ENCODE measurements at places on chromosomes 11 and 22.
A peak's percentile ranks its signal among the peaks of the same experiment; 100 is the strongest.

- DNase-seq = no peak
These were observed 361 bp downstream of the CTSD start for GRCh38 chr11:1763336-1763795.

GRCh38 chr11:17525570-17525969, 18.6 kb downstream of the USH1C start:
- DNase-seq = no peak

GRCh38 chr22:42932197-42932519, 75.1 kb upstream of the ARFGAP3 start:
- DNase-seq = no peak

DNA sequence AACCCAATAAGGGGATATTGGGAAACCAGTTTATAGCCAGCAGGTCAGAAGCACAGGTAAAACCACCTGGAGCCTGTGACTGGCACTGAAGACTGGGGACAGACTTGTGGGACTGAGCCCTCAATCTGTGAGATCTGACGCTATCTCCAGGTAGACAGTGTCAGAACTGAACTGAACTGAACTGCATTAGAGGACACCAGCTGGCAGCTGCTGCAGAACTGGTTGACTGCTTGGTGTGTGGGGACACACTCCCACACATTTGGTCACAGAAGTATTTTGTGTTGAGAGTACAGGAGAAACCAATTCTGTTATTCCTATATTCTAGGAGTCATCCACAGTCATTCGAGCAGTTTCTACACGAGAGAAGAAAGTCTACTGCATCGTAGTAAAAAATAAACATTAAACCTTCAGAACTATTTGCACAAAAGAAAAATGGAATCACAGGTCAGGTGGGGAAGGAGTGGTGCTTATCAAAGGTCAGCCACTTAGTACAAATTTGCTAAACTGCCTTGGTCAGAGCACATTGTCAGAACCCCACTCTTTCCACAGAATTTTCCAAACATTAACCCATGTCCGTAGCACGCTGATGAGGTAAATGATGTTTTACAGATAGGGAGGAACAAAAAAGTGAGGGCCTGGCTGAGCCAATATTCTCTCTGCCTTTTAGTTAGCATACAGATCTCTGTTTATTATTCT, 77.2 kb downstream of the SIK3 start:
- DNase-seq = no peak

GRCh38 chr11:71286701-71287643, 34.6 kb upstream of the SHANK2 start:
- DNase-seq = peak; percentile 99

GRCh38 chr22:24391836-24392217, 35.6 kb upstream of the ADORA2A start:
- DNase-seq = peak; percentile 70

DNA sequence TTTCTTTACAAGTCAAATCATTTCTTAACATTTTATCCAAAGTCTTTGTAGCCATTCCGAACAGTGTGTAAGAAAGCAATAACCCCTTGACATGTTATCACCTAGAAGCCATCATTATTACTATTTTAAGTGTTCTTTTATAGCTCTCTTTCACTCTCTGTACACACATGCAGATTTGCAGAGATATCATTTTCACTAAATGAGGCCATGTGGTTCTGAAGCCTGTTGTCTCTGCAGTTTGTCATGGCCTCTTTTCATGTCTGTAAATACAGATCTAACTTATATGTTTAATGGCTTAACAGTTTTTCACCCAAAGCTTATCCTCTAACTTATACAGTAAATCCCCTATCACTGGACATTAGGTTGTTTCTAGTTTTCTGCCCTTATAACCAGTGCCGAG, 166.8 kb downstream of the MYO18B start:
- DNase-seq = no peak

DNA sequence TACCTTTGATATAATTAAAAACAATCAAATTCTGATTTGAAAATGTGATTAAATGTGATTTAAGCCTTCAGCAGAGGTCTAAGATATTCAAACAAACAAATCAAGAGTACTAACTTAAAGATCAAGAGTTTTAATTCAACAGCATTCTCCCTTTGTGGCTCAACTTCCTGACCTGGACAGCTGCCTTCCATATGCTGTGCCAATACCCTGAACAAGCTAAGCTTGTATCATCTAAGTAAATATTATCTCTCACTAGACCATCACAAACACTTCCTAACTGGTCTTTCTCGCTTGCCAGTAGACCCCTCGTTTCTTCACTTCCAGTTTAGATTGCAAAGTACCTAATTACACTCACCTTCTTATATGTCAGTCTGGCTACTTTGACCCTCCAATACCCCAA, 35.9 kb upstream of the P4HA3 start:
- no peak for DNase-seq

DNA sequence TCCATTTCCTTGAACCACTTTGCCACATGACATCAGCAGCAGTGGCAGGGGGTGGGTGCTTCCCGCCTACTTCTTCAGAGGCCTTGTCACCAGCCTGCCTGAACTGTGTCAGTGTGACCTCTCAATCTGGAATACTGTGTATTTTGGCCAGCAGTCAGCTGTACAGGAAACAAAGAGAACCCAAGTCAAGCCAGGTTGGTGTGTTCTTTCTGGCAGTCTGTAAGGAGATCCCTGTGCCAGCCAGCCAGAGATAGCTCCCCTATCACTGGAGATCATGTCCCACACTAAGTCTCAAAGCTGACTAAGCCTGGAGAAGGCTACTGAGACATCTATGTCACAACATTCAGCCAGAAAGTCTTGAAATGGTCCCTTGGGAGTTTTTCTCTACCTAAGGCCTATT, 142.1 kb downstream of the TRPC6 start:
- no peak for DNase-seq

GRCh38 chr11:45180179-45180847, 33.9 kb downstream of the PRDM11 start:
- DNase-seq = no peak

GRCh38 chr11:15128621-15129020, 13.9 kb downstream of the INSC start:
- no peak for DNase-seq

DNA sequence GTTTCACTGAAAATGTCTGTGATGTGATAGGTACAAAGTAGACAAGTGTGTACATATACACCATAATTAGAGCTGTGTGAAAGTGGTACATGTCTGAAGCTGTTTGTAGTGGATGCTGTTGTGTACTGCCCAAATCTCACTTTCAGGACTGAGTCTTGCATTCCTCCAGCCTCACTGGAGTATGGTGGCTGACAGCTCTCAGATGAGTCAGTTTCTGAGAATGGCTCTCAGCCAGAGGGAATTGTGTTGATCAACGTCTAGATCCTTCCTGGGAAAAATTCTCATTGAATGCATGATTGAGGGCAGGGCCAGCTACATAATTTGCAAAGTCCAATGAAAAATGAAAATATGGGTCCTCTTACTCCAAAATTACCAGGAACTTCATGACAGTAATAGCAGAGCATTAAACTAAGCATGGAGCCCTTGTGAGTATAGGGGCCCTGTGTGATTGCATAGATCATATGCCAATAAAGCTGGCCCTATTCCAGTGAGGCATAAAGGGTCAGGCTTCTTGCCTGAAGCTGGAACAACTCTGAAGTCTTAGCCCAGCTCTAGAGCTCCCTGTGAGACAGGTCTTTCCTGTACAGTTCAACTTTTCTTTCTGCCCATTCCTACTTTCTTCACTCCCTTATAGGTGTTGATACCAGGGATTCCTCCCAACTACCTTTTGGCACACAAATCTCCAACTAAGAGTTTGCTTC, 10.8 kb upstream of the CYP2R1 start:
- DNase-seq = no peak

GRCh38 chr11:9060700-9061111, 30.7 kb downstream of the SCUBE2 start:
- DNase-seq = no peak

- peak; percentile 80 for DNase-seq
These were observed 33.5 kb downstream of the GDPD4 start for GRCh38 chr11:77267962-77268361.

GRCh38 chr11:34459507-34460162, 20.9 kb downstream of the CAT start:
- no peak for DNase-seq

- DNase-seq = peak; percentile 54
These were observed 74.0 kb downstream of the ADAMTS15 start for GRCh38 chr11:130522284-130522961.

DNA sequence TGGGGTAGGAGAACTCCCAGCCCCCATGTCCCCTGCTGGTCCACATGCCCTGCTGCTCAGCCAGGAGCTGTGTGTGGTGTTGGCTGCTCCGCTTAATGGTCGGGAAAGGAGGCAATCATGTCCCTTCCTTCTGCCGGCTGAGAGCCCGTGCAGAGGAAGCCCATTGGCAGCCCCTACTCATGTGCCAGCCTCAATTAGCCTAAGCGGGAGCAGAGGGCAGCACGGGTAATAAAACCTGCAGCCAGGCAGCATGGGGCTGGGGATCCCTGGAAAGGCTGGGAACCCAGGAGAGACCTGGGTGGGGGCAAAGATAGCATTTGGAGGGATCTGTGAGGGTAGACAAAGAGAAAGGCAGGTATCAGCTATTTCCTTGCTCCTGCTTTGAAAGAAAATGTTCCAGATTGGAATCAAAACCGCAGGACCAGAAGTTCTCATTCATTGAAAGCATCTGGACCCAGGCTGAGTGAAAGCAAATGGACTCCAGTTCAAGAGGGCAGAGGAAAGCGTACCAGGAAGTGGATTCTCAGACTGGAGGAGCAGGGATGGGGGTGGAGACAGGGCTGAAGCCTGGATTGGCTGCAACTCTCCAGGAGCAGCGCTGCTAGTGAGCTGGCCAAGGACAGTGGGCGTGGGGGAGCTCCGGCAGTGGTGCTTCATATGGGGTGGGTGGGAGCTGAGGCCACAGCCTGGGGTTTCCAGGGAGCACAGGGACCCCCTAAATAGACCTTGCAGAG, 103.4 kb upstream of the NECTIN1 start:
- DNase-seq = no peak

DNA sequence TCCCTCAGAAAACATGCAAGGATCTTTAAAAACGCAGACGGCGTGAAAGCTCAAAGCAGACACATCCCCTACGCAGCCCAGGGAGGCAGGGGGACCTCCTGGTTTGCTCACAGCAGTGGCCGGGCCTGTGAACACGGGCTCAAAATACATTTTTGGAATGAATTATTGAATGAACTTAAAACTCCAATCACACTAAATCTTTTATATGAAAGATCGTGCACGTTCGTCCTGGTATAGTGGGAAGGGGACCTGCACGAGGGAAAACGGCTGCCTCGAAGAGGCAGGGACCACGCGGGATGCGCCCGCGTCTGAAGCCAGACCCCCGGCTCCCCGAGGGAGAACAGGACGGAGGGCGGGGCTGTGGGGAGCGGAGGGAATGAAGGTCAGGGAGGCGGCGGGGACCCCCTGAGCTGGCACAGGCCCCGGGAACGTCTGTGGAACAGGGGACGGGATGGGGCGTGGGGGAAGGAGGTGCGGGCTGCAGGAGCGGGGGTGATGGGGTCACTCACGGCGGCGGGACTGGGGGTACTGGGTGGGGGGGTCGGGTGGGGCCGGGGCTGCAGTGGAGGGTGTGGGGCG, 1.3 kb upstream of the PANX2 start:
- DNase-seq = no peak

GRCh38 chr11:12556155-12556554, 118.1 kb upstream of the TEAD1 start:
- no peak for DNase-seq

DNA sequence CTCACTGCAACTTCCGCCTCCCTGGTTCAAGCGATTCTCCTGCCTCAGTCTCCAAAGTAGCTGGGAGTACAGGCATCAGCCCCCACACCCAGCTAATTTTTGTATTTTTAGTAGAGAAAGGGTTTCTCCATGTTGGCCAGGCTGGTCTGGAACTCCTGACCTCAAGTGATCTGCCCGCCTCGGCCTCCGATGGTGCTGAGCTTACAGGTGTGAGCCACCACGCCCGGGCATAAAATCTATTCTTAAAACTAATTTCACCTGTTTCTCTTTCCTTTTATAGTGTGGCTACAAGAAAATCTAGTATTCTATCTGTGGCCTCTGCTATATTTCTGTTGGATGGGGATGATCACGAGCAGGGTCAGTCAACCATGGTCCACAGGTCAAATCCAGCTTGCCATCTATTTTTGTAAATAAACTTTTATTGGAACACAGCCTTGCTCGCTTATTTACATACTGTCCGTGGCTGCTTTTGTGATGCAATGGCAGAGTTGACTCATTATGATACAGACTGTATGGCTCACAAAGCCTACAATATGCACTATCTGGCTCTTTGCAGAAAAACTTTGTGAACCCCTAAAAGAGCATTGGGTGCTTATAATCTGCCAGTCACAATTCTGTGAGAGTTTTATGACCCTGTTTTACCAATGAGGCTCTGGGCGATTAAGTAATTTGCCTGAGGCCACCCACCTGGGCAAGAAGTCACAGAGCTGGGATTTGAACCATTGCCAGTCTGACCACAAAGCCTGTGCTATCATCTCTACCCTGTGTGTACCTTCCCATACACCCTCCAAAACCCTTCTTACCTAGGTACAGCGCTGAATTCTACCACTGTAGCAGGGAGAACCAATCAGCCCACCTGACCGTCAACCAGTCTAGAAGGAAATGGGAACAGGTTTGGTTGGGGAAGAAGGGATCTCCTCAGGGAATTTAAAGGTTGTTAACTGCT, 28.3 kb downstream of the SLC1A2 start:
- peak; percentile 70 for DNase-seq

DNA sequence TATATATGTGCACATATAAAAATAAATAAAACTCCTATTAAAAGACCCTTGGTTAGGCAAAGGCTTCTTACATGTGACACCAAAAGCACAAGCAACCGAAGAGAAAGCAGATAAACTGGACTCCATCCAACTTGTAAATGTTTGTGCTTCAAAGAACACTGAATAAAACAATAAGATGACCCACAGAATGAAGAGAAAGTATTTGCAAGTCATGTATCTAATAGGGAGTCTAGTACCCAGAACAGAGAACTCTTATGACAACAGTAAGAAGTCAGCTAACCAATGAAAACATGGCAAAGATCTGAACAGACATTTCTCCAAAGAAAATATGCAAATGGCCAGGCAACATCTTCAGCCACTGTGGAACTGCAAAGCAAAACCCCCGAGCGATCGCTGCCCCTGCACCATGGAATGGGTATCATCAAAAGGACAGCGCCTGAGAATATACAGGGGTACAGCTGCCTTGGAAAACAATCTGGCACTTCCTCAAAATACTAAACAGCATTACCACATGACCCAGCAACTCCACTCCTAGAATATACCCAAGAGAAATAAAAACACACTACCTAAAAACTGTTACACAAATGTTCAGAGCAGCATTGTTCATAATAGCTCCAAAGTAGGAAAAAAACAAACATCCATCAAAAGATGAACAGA, 17.2 kb downstream of the BRD1 start:
- no peak for DNase-seq

GRCh38 chr11:121067962-121068647, 32.9 kb upstream of the TECTA start:
- DNase-seq = no peak

GRCh38 chr22:42078469-42079318, 806 bp upstream of the SMDT1 start:
- no peak for DNase-seq

- no peak for DNase-seq
These were observed 3.9 kb downstream of the CAPRIN1 start for GRCh38 chr11:34055218-34056000.

- DNase-seq = no peak
These were observed 2.3 kb upstream of the ANKRD13D start for GRCh38 chr11:67286621-67287333.
